ENCODE measurements at places on chromosomes 11 and 22.

- no peak for DNase-seq
Measured at GRCh38 chr22:37470087-37470445, 16.1 kb downstream of the MFNG start.

- no peak for DNase-seq
Measured at GRCh38 chr11:44988111-44988510, 37.4 kb upstream of the TP53I11 start.

DNA sequence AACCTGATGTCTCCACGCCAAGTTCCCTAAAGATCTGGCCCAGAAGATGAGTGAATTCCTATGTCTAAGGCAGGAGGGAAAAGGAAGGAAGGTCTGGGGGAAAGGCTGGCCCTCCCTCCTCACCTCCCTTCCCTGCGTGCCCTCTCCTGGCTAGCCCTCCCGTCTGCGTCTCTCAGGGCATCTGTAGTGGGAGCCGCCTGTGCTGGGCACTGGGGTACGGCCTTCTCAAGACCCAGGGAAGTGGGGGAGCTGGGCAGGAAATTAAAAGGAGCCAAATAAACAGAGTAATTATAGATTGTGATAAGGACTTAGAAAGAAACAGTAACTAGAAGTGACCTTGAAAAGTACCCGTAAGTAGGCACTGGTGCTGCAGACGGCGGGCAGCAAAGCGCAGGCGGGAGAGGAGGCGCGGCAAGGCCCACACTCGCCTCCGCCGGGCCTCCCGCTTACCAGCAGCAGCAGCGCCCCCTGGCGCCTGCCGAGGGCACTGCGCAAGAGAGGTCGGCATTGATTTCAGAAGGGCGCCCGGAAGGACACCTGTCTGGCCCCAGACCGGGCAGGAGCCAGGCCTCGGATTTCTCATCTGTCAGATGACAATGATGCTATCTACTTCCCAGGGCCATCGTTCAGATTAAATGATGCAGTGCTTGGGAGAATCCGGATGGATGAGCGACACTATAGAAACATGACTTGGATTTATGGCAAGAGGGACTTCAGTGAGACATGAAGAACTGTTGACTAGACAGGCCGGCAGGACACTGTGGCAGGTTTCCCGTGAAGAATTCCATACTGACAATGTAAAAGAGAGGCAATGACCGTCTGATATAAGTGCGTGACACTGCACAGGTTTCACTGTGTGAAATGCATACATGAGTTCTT lies 7.3 kb downstream of the KCNJ1 start:
- no peak for DNase-seq

DNA sequence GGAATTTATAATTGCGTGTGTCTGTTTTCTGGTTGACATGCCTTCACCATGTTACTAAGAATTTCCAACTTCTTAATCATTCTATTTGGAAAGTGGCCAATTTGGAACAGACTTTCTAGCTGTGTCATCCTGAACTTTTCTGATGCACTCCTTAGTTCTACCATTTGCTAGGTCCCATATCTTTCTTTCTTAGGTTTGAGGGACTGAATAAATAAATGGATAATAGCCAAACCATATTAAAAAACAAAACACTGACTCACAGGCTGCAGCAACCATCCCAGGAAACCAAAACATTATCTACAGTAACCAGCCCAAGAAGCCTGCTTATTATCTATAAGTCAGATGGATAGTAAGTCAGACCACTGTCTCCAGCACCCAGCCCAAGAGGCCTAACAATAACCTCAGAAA lies 57.5 kb upstream of the PLET1 start:
- DNase-seq, result no peak

- DNase-seq, result no peak
Measured at GRCh38 chr11:83206221-83206620, 12.7 kb downstream of the ANKRD42 start.

DNA sequence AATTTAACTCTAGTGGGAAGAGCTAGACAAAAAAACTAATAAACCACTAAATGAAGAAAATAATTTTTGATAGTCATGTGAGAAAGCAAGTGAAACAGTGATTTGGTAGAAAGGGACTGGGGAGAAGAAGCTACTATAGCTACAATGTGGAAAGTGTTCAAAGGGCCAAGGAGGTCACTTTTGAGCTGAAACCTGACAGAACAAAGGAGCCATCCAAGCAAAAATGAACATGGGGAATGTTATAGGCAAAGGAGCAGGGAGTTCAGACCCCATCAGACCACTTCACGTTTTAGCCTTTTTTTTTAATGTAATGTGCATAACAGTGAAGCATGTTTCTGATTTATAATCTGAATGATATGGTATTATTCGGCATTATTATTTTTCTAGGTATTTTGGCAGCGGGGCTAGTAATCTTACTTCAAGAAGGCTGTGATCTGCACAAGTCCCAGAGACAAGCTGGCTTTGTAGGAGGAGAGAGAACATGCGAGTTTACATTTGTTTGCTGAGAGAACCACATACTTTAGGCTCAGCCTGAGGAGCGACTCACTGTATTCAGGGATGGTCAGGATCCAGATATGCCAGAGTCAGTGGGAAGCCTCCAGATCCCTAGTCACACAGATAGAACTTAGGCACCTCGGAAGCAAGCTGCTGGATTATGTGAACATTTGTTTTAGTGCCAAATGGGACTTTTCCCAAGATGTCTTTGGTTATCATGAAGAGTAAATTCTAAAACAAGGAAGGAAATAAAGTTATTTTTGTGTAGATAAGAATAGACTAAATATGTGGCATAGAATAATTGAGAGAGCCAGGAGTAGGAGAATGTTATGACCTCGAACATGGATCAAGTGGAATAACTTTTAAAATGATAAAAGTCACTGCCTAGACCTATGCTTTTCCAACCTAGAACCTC lies 118.6 kb downstream of the TRIM44 start:
- no peak for DNase-seq

DNA sequence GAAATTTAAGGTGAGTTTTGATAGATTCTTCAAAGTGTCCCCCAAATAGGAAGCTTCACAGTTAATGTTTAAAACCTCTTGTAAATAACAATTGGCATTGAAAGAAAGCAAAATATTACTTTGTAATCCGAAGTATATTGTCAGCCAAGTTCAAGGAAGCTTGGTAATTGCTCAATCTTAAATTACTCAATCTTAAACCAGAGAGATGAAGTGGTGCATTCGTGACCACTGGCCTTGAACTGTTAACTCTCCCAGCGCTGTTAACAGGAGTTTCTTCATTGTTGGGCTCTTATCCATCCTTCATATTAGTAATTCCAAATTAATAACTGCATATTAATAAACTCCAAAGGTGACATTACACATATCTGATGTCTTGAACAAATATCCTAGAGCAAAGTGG lies 20.6 kb upstream of the FDX1 start:
- DNase-seq, result no peak

DNA sequence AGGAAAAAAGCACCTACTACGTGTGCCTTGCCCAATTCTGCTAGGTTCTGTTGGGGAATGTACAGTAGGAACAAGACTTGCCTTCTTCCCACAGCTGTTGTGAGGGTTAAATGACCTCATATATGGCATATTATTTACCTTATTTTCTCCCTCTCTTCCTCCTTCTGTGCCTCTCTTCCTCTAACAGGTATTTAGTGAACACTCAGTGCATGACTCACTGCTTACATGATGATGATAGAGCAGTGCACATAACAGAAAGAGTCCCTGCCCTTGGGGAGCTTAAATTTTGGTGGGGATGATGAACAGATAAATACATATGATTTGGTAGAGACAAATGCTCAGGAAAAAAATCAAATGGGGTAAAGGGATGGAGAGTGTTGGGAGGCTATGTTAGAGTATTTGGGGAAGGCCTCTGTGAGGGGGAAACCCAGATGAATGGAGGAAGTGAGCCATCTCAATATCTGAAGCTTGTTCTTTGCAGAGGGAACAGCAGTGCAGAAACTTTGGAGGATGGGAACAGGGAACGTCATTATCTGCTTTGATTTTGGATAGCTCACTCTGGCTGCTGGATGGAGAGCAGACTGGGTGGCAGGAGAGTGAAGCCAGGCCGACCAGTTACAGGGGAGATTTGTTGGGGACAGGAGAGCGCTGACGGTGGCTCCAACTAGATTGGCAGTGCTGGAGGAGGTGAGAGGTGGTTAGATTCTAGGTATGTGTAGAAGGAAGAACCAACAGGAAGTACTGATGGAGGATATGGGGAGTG lies 95.5 kb upstream of the TENM4 start:
- DNase-seq, result no peak

GRCh38 chr22:34344702-34345101 lies 424.4 kb upstream of the LARGE1 start:
- no peak for DNase-seq

DNA sequence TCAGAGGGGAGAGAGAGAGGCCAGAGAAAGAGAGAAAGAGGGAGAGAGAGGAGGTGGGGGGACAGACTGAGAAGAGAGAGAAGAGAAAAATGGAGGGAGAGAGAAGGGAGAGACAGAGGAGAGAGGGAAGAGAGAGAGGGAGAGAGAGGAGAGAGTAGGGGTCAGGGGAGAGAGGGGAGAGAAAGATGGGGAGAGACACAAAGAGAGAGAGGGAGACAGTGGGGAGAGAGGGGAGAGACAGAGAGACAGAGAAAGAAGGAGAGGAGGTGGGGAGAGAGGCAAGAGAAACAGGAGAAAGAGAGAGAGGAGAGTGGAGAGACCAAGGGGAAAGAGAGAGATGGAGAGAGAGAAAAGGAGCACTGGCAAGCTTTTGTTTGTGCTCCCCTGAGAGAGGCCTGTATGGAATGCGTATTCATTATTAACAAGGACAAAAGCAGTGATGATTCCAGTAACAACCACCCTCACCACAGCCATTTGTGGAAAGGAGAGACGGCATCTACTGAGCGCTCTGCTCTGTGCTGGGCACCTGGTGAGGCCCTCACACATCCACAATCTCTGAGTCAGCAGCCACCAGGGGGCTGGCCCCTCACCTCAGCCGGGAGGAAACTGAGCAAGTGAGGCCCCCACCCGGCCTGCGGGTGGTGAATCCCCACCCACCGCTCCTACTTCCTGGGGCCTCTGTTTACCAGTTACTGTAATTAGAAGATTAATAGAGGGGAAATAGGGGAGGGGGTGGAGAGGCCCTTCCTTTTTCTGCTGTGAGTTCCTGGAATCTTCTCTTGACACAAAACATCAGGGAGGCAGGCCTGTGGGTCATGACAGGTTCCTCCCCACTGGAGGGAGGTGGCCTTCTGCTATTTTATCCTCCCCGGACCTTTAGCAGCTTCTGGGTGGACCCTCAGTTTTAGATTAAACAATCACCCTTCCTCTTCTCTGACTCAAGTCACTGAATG lies 14.6 kb upstream of the MIAT start:
- no peak for DNase-seq

GRCh38 chr11:122287401-122287800 lies 171.4 kb upstream of the BLID start:
- DNase-seq, result no peak

DNA sequence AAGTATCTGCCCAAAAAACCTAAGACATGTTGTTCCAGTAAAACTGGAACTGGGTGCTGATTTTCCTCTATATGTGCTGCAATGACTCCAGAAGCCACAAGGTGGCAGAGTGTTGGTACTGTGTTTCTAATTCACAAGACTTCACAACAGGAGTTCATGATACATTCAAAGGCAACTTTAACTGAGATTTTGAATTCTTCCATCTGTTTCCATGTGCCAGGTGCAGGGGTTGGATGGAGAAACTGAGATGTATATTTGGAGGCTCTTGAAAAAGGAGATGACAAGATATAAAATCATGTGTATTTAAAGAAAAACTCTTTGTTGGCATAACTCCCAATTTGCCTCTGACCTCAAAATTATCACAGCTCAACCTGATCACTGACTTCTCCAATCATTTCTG lies 1098.6 kb upstream of the CCDC90B start:
- DNase-seq, result peak; percentile 22

DNA sequence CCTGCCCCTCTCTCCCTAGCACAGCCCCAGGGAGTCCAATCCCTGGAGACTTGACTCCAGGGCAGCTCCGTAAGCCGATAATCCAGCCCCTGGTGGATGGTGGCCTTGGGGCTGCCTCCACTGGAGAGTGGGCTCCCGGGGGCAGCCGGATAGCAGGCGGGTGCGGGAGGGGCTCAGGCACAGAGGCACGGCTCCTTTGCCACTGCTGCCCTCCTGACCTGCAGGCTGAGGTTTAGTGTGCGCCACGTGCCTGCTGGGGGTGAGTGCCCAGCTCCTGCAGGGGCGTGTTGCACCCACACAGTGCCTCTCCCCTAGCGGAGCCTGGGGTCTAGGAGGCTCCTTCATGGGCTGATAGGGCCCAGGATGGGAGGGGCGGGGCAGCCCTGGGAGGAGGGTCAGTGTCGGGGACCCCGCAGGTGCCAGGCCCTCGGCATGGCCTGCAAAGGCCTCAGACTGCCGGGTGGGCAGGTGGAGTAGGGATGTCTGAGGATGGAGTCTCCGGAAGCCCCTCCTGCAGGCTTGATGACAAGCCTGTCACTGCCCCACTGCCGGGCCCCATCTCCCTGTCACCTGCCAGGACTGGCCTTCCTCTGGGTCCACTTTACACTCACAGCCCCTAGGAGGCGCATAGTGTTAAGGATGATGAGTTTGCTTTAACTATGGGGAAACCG lies 5.6 kb downstream of the DUSP8 start:
- DNase-seq, result no peak

DNA sequence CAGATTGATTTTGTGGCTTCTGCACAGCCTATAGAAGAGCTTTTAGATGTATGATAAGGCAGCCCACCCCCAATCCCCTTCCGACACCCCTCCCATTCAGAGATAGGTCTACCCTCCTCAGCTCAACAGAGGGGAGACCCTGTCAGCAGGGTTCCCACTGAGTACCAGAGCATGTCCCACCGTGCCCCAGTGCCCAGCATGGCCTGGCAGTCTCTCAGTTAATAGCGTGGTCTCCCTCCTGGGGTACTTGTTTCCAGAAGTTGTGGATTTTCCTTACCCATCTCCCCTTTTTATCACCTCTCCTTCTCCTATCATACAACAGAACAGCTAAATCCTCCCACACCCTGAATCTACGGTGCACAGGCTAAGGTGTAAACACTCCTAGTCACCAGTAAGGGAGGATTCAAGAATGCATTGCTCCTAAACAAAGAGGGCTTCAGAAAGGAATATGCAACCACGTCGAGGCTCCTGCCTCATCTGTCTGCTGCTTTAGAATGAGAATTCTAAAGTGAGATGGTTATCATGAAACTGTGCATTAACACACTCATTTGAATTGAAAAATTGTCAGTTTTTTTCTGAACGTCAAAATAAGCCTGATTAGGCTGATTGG lies 6.7 kb downstream of the PLAAT2 start:
- DNase-seq, result no peak

DNA sequence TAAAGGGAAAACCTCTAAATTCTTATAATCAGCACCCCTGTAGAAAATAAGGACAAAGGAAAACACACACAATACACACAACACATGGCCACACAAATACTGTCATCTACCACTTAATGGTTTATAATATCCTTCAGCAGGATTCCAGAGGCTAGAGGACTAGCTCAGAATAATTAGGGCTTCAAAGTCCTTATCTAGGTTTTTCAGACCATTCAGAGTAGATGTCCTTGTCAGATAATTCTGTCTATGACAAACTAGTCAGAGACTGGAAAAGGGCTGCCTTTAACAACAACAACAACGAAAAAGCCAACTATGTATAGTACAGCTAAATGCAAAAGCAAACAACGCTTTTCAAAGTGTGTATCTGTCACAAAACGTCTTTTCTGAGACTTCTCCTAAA lies 456.5 kb upstream of the CNTN5 start:
- DNase-seq, result no peak

GRCh38 chr11:87022254-87022653 lies 15.5 kb upstream of the TMEM135 start:
- no peak for DNase-seq
